ENCODE measurements at places on chromosomes 1 and 21.

DNA sequence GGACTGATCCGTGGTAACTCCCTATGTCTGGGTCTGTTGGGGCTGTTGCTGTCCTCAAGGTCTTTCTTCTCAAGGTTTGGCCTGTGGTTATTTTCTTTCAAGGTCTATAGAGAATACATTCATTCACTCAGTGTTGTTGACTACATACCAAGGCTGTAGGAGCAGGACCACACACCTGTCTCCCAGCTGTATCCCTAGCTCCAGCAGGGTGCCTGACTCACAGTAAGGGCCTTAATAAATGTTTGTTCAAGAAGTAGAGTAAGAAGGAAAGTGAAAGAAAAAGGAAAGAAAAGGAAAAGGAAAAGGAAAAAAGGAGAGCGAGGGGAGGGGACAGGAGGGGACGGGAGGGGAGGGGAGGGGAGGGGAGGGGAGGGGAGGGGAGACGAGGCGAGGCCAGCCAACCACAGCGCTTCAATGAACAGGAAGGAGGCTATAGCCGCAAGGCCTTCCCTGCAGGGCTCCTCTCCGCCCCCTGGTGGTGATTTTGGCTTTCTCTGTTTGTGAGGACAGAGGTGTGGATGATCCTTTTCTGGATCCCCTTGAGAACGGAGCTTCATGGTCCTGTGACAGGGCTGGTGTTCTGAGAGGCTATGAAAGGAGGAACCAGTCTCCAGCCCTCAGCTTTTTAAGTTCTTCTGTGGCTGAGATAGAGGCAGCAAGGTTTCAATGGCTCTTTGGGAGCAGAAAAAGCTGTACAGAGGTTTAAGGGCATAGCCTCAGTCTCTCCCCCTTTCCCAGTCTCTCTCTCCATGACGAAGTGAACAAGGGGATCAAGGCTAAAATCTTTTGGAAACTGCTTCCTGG, 30.6 kb upstream of the LCE5A start:
- DNase-seq, result no peak

GRCh38 chr1:41536361-41536802, 51.9 kb upstream of the EDN2 start:
- DNase-seq, result no peak

DNA sequence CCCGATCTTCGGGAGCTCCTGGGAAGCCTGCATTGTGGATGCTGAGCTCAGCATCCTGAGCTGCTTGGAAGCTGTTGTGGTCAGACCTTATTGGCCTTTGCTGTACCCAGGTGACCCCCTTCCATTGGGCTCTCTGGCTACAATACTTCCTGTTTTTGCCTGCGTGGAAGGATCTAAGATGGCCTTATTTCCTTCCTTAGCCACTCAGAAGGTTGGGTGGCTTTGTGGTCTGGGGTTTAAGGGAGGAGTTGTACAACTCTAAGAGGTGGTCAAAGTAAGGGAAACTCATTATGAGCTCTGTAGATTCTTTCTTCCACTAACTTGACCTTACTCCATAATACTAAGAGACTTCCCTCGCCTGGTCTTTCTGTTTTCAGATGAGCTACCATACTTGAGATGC, 17.7 kb downstream of the PFKFB2 start:
- DNase-seq, result no peak

- no peak for DNase-seq
Observed at GRCh38 chr1:161727256-161727924, 6.0 kb downstream of the FCRLB start.

GRCh38 chr1:167555971-167556714, 2.6 kb upstream of the CREG1 start:
- DNase-seq, result peak; percentile 55

- DNase-seq, result no peak
Observed at GRCh38 chr1:37325010-37325409, 149.4 kb upstream of the ZC3H12A start.

DNA sequence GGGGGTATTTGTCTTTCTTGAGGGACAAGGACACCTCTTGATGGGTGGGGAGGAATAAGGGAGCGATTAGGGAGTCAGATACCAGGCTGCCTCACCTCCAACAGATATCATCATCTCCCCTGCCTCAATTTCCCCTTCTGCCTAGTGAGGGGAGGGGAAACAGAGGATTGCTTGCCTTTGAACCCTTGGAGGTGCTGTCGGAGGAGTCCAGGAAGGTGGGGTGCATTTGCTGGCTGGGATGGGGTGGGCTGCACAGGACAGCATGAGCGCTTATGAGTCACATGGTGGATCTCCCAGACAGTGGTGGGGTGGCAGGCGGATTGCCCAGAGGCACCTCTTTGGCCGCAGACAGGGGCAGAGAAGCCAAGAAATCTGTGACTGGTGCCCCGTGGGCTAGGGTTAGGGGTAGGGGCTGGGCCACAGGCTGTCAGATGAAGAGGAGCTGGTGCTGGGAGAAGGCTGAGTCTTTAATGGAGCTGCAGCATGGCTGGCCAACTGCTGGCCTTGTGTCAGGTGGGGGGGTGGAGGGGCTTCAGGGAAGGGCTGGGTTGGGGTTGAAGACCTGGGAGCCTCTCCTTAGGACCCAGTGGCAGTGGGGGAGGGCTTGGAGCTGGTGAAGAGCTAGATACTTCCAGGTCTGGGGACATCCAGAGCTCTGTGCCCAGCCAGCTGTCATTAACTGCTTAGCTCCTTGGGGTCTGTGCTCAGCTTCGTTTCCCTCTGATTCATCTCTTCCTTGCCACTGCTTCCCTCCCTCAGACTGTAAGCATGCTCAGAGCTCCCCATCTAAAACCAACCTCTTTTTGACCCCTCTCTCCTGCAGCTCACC, 7.0 kb upstream of the ADORA1 start:
- no peak for DNase-seq

GRCh38 chr1:226433341-226433720, 25.4 kb upstream of the PARP1 start:
- no peak for DNase-seq

DNA sequence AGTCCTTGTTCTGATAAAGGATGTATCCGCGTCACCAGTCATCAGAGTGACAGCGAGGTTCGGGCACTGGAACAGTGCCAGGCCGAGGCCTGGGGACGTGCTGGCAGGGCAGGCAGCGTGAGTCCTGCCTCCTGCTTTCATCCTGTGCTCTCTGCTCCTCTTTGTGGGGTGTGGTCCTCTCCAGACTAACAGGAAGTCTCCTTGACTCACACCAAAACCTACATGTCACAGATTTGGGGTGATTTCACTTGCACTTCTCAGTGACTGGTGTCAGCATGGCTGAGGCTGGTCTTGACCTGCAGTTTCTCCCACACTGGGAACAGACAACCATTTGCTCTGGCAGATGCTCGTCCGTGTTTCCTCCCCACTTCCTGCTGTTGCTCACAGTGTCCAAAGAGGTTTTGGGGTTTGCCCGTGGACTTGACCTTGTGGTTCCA, 8.8 kb upstream of the NLRP3 start:
- no peak for DNase-seq

DNA sequence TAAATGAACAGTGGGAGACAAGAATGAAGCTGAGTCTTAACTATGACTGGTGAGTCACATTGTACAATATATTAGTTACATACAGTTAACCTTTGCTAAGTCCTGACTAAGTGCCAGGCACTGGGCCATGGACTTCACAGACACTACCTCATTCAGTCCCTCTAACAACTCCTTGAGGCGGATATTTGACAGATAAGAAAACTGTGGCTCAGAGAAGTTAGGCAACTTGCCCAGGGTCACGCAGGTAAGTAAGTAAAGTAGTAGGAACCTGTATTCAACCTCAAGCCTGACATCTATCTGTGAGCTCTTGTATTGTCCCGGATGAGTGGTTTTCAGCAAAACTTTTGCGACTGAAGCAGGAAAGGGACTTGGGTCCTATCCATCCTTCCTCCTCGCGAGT, 62.1 kb downstream of the GNG12 start:
- no peak for DNase-seq

GRCh38 chr1:161834967-161835550, 68.9 kb downstream of the ATF6 start:
- no peak for DNase-seq

- no peak for DNase-seq
Observed at GRCh38 chr21:43274022-43274945, 105.5 kb downstream of the CRYAA start.

DNA sequence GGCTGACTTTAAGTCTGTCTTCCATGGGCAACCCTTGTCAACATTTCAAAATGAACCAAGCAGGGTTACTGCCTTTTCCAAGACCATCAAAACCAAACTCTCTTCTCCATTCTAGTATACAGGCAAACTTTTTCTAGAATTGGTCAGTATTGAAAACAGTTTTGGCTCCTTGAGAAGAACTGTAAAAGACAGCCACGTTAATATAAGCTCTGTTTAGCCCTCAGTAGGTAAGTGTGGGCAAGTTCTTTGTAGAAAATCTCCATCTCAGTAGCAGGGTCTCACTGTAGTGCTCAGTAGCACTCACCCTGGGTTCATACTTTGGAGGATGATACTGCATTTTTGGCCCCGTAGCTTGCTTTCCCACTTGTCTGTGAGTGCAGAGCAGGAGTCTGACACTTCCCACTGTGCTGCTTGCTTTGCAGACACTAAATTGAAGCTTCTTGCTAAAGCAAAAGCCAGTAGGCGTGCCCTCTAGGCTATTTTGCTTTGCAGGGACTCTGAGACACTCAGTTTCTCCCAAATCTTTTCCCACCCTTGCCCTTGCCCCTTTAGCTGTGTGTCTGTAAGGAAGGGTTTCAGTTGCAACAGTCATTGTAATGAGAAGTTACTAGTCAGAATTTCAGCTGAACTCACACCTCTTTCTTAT, 34.3 kb upstream of the CACYBP start:
- no peak for DNase-seq

DNA sequence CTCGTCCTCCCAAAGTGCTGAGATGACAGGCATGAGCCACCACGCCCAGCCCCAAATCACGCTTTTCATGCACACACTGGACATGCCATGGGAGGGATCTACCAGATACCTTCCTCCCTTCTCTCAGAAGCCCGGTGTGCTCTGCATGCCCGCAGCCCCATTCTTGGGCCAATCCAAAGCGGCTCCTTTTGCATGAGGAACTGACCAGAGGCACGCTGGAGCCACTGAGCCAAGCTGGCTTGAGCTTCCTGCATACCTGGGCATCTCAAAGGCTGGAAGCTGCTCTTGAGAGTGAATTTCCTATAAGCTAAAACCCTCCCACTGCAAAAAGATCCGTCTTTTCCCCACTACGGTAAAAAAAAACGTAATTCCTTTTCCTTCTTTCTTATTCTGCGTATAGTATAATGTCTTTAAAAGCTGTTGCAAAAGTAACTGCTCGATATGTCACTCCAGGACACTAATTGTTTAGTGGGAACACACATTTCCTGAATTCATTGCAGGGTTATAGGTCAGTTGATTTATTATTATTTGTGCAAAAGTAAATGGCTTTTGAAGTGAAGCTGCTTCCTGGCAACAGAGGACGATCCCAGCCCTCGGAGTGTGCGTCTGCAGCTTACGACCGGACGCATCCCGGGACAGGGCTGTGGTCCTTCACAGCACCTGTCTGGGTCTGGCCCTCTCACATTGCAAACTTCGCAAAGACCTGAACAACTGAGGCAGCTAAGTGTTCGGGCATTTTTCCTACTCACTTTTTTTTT, 61.8 kb upstream of the ETS2 start:
- no peak for DNase-seq

- DNase-seq, result no peak
Observed at GRCh38 chr1:209869291-209870149, 41.7 kb downstream of the UTP25 start.
